ENCODE measurements at places on chromosomes 7 and 10.

- no peak for DNase-seq
Measured at GRCh38 chr10:6507311-6507710, 72.8 kb downstream of the PRKCQ start.

- no peak for DNase-seq
Measured at GRCh38 chr10:124025660-124026588, 67.5 kb downstream of the CHST15 start.

DNA sequence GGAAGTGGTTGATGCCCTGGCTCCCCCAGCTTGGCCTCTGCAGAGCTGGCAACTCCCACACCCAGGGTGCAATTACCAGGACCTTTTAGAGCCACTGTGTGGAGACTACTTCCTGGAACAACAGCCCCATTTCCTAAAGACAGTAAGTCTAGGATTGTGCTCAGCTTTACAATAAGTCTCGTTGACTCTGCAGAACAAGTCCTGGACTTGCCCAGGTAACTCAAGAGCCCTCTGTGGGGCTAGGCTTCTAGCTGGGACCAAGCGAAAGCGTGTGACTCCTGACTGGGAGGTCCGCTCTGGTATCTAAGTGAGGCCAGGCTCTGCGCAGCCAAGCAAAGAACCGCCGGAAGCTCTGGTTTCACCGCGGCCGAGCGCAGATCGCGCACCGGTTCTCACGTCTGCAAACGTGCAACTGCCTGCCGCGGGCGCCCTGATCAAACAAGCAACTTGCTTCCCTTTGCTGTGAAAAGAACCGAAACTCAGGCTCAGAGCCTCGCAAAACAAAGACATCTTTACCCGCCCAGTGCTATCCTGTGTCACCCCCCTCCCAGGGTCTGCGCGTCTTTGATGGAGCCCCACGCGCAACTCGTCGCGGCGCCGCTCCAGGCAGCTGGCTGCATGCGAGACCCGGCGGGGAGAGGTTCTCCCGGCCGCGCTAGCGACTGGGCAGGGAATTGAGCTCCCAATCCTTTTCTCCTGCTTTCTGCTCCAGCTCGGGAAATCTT lies 4.4 kb upstream of the PDLIM1 start:
- DNase-seq, result peak; percentile 30

- DNase-seq, result no peak
Measured at GRCh38 chr10:98340940-98341310, 72.9 kb upstream of the LOXL4 start.

- DNase-seq, result no peak
Measured at GRCh38 chr10:42954766-42955492, 121.9 kb upstream of the RET start.

DNA sequence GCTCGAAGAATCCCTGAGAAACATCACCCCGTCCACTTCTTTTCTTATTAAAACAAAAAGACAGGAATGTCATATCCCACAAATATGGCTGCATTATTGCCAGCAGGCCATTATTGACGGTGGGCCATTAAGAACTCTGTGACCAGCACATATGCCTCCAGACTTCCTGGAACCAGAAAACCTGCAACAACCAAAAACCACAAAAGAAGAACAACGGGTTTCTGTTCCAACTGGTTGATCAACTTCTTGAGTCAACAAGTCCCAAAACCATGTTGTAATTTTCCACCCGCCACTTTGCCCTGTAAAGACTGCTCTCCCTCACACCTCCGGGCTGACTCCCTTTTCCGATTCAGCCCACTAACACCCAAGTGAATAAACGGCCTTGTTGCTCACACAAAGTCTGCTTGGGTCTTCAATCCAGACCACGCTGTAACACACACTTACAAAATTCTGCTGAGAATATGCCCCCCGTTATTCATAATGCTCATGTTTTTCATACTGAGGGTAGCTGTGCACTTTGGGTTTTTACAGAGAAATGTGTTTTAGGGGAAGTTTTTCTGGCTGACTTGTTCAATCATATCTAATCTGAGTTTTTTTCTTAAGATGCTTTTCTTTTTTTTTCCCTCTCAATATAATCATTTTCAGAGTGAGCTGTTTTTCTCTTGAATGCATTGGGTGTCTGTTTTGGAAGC lies 20.7 kb downstream of the ZNF107 start:
- DNase-seq, result peak; percentile 14

DNA sequence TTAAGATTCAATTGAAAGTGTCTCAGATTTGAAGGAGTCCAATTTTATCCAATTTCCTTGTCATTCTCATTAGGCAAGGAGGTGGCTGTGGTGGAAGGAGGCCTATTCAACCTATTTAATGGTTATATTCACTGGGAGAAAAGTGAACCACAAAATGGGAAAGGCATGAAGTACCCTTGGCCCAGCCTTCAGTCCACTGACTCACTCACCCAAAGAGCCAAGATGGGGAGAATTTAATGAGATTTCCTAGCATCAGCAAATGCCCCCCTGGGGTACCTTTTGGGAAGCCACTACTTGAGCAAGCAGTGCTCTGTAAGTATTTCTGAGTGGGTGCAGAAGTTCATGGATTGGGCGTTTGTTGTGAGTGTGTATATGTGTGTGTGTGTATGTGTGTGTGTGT lies 144.1 kb downstream of the NRP1 start:
- no peak for DNase-seq
